ENCODE measurements at places on chromosomes 1 and 21.

DNA sequence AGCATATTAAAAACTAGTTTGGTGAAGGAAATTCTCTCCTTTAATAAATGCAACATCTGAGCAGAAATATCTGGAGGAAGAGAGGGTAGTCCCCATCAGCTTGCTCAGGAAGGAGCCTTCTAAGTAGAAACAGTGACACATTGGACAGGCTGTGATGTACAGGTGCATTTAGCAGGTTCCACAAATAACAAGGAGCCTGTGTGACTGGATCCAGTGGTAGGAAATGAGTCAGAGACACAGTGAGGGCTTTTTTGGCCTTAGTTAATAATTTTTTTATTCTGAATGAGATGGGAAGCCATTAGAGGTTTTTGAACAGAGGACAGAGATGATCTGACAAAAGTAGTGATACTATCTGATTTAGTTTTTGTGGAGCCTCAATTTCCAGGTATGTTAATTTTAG, 738.9 kb upstream of the PTBP2 start:
- no peak for DNase-seq

GRCh38 chr1:12505231-12505630, 112.8 kb downstream of the DHRS3 start:
- no peak for DNase-seq

- no peak for DNase-seq
These were observed 147.2 kb downstream of the RASAL2 start for GRCh38 chr1:178241057-178241456.

- no peak for DNase-seq
These were observed 470.3 kb downstream of the PTPRC start for GRCh38 chr1:199109160-199109559.

GRCh38 chr1:71417421-71417820, 336.6 kb upstream of the ZRANB2 start:
- no peak for DNase-seq

DNA sequence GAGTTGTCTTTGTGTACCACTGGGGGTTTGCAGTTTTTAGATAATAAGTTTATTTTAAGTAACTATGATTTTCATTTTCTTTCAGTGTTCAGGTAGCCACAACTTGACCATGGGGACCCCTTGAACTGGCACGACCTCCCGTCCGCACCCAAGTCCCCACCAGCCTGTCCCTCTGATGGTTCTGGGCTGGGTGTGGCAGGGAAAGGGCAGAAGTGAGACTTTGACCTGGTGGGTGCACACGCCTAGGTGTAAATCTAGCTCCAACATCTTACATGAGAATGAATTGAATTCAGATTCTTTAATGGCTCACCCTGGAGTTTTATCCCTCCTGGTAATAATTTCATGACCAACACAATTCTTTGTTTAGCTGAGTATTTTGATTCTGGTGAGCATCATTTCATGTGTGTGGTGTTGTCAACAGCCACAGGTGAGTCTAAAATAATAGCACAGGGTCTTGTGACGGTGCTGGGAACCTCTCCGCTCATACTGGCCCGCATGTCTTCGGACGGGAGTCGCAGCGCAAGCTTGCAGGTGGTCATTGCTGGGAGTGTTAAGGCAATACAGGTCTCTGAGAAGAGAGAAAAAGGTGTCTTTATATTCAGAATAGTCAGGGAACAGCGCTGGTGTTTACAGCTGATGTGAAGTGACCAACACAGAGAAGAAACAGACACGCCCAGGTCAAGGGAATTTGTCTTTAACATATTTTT, 50.8 kb upstream of the POFUT2 start:
- DNase-seq = no peak

- no peak for DNase-seq
These were observed 47.4 kb downstream of the ZNF281 start for GRCh38 chr1:200362421-200362820.

DNA sequence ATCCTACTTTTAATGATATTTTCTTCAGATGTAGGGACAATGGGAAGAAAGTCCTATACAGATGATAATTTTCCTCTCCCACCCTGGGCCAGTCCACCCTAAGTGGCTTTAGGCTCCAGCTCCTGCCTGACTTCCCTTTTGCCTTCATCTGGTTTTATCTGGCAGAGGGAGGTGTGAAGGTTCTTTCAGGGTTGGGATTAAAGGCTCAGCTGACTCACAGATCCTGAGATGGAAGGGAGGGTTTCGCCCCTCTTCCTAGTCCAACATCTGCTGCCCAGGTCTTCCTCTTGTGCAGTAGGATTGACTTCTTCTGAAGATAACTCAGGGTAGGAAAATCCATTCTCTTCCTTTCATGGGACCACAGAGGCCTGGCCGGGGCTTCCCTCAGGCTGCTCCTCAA, 362.4 kb upstream of the KAZN start:
- DNase-seq = no peak

DNA sequence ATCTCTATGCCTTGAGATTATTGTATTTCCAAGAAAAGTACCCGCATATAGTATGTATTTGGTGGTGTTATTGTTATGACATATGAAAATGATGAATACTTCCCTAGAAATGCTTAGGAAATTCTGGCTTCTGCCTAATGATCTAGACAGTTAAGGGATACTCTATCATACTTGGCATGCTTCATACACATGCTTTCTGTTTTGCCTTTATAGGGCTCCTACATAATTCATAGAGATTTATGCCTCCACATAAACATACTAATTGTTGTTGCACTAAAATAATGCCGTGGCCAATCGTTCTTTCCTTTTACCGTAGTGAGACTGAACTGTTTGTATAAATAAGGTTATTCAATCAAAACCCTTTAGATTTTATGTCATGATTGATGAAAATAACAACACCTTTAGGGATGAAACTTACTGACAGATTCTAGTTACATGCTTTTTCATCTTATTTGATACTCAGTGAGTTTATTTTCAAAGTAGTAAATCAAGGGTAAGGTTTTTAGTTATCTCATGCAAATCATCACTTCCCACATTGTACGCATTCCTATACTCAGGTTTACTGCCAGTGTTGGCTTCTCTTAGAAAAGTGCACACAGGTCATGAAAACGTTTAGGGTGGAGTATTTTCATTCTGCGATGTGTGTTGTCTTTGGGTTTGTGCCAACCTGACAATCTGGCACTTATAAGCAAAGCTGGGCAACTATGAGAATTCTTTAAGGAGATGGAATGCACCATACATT, 40.5 kb upstream of the SCYL3 start:
- no peak for DNase-seq

GRCh38 chr1:188188317-188188716, 1359.6 kb downstream of the PLA2G4A start:
- DNase-seq = no peak

DNA sequence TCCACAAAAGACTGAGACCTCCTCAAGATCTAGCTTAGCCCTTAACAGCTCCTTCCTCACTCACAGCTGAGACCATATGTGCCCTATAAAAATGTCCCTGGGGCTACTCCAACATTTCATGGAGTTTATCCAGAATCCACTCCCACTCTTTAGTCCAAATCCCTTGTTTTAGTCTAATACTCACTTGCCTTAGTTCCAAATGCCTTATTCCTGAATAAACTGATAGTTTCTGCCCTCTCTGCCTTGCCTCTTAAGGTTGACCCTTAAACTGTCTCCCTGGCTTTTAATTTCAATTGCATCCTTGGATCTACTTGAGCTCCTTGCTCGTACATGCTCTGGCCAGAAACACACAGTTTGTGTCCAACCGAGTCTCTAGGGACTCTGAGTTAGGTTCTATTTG, 47.3 kb upstream of the LYPLAL1 start:
- no peak for DNase-seq

GRCh38 chr1:215114154-215114933, 31.8 kb downstream of the KCNK2 start:
- no peak for DNase-seq

- DNase-seq = no peak
These were observed 21.2 kb upstream of the TTLL7 start for GRCh38 chr1:84020151-84020550.

GRCh38 chr1:81179242-81179641, 621.5 kb upstream of the ADGRL2 start:
- no peak for DNase-seq

- no peak for DNase-seq
These were observed 2.3 kb downstream of the PAX7 start for GRCh38 chr1:18632783-18633421.

DNA sequence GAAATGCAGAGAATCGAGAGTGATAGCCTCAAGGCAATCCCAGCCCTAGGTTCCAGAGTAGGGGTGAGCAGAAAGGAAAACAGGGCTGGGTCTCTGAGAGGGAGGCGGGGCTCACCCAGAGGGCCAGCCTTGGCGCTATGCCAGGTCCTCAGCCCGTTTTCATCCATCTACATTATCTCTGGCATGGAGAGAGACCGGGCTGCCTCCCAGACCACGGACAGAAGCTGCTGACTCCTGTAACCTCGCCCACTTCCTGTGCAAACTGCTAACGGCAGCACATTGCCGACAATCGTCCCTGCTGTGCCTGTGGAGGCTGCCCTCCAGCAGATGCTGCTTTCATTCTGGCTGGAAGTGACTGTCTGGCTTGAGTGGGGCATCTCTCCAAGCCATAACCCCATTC, 569.1 kb downstream of the NPHP4 start:
- no peak for DNase-seq

- DNase-seq = no peak
These were observed 65.1 kb downstream of the CLSTN1 start for GRCh38 chr1:9758559-9759121.

DNA sequence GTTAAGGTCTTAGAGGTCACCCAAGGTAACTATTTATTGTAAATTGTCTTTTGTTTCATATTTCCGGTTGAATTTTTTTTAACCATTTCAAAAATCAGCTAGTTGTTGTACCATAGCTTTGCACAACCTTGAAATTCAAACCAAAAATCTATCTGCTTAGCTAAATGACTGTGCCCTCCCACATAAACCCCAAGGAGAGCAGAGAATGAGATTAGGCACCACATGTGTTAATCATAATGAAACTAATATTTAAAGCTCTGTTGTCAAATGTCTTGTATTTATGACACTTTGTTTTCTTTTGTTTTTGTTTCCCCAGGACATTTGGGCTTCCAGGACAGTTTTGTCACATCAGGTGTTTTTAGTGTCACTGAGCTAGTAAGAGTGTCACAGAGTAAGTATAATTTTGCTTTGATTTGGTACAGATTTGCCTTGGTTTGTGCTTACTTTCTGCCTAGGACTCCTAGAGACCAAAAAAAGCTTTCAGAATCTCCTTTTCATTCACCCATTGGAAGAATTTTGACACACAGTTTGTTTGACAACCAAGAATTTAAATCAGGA, 249.9 kb downstream of the NFIA start:
- DNase-seq = no peak

- no peak for DNase-seq
These were observed 1.6 kb downstream of the KDM1A start for GRCh38 chr1:23020706-23021405.

DNA sequence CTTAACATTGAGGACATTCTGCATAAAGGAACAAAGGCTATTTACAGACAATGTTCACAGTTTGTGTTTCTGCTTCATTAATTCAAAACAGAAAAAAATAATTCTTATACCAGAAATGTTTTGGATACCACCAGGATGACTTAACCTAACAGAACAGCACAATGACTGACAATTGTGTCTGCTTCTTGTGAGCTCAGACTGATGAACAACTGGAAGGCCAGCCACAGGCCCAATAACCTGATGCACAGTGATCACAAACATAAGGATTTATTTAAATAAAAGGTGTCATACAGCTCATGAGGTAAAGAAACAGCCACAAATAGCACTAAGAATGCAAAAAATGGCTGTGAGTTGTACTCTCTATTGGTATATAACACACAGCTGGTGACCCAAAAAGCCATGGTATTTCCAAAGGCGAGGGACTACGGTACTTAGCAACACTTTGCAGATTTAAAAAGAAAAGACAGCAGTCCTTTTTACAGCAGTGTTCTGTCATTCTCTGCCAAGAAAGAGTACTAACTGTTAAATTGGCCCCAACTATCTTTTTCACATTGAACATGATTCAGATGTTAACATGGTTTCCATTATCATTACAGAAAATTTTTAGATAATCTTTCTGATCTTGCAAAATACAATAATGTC, 32.1 kb upstream of the DDAH1 start:
- no peak for DNase-seq

DNA sequence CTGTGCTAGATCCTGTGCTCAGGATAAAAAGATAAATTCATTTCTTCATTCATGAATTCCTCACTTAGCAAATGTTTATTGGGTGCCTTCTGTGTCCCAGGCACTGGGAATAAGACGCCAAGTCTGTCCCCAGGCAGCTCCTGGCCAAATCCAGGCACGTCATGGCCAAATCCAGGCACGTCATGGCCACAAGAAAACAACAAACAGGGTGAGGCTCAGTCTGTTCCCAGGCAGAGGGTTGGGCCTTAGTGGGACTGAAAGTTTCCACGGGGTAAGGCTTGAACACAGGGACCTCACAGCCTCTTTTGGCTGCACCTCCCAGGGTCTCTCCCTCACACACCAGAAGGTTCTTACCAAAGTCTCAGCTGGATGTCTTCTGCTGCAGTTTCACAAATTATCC, 95.7 kb downstream of the PAX7 start:
- no peak for DNase-seq

- no peak for DNase-seq
These were observed 195.8 kb downstream of the TPR start for GRCh38 chr1:186179231-186179630.

DNA sequence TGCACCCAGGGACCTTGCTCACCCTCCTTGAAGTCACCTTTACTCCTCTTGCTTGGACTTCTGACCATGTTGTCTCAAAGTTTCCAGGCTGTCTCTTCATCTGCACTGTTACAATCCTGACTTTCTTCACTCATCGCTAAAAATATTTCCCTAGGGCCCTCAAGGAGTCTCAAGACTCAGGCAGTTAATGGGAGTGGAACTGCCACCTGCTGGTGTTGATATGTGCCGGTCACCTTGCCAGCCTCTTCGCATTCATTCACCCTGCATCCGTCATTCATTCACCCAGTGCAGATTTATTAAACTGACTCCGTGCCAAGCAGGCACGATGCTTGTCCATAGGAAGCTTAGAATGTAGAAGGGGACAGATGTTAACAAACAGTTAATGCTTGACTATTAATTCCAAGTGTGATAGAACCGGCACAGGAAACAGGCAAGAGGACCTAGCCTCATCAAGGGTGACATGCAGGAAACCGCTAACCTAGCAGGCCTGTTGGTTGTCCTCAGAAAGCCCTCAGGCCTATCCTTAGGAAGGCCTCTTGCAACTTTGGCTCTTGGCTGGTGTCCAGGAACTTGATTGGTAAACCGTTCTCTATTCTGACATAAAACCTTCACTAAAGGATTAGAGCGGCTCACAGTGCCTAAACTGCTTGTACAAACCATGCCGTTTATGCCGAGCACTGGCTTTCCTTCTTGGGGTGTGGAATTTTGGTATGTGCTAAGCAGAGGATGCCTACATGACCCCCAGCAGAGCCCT, 342.2 kb downstream of the CAMTA1 start:
- no peak for DNase-seq

All from esophagus squamous epithelium (tissue), 5 donors.